ENCODE measurements at places on chromosomes 13 and 19. TPM values are rescaled to one million over a fixed set of nuclear protein-coding genes. Genes with fewer than 3 reads are reported as not detected.
A peak's percentile ranks its signal among the peaks of the same experiment; 100 is the strongest.

GRCh38 chr19:45934551-45935230 lies 20.1 kb upstream of the NANOS2 start:
- DNase-seq = no peak

DNA sequence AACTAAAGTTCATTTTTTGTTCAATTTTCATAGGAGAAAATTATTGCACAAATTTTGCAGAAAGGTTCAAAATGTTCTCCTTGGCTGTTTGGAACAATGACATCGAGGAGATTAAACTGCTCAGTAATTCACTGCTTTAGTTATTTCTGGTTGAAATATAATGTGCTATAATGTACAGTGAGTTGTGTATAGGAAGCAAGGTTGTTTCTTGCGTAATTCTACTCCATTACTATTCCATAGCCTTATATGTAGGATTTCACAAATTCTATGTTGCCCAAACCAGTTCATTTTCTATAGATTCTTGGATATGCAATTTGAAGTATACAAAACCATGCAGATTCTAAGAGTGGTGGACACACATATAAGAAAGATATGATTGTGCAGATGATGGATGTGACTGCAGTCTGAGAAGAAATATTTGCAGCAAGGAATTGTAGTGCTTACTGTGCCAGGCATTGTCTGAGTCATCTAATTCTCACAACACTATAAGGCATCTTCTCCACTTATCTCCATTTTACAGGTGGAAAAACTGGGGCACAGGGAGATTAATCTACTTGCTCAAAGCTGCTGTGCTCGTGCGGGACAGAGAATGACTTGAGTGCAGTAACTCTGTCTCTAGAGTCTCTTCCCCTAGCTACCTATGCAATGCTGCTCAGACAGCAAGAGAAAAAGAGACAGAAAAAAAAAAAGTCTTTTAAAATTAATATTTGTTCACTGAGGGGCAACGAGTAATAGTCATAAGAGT lies 515.5 kb downstream of the MYO16 start:
- no peak for DNase-seq

The METTL21C gene
- not detected for total RNA-seq

- DNase-seq = no peak
These were observed 590 bp downstream of the LILRB5 start for GRCh38 chr19:54256250-54257115.

The ATP13A1 gene
- total RNA-seq = 96.6 TPM

GRCh38 chr13:107025991-107026390 lies 458.1 kb upstream of the ARGLU1 start:
- DNase-seq = no peak

DNA sequence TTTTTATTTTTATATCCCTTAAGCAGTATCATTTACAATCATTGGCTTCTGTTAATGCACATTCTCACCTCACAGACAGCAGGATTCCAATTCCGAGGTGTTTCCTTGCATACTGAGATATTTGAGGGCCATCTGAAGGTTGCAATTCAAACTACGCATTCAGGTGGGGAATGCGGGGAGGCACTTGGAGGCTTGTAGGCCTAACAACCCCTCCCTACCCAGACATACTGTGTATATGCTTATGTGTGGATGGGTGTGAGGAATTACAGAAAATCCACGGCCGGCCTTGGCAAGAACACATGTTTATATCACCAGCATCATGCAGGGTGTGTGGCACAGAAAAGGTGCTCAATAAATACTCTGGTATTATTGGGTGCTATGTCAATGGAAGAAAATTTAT lies 43.3 kb upstream of the PCDH8 start:
- no peak for DNase-seq

DNA sequence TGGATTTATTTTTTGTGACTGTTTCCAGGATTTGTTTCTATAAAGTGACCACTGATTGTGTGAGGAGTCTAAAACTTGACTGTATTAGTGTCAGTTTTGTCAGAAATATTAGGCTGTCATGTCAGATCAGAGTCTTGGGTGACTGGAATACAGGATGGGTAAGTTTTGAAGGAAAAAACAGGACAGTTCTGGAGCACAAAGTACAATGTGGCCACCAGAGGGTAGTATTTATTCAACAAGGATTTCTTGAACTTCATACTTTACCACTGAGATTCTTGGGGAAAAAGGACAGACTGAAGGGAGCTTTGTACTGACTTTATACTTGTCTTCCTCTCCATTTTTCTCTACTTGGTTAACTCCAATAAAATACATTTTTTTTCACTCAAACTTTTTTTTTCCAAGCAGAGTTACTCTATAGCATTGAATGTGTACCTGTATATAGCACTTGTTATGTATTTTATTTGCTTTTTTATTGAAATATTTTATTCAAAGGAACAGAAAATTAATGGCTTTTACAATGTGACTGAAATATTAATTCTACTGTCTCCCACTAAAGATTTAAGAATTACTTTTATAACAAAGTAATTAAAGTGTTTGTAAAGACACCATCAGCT lies 51.1 kb downstream of the LMO7 start:
- DNase-seq = no peak

- DNase-seq = peak; percentile 47
These were observed 52.0 kb upstream of the GAS6 start for GRCh38 chr13:113915786-113916329.

The RDH13 gene
- total RNA-seq = 11.1 TPM

GRCh38 chr13:39563470-39563735 lies 39.6 kb downstream of the LHFPL6 start:
- DNase-seq = no peak

DNA sequence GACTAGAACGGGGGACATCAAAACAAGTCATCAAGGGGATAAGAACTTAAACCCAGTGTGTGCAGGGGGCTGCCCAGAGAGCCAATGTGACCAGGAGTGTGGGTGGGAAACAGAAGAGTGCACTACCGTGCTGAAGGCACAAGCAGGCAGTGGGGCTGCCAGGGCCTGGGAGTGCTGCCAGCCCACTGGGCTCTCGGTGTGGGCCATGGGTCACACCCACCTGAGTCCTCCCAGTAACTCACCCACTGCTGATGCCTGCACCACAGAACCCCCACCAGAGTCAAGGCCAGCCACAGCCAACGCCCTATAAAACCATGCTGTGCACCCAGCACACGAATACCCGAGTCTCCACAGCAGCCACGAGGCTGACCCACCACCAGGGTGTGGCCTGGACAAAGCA lies 8.5 kb downstream of the MED26 start:
- no peak for DNase-seq

All from esophagus muscularis mucosa (tissue), 4 donors.